Spinal cord (tissue), 10 donors: ENCODE measurements at places on chromosomes 12 and 14. TPM values are rescaled to one million over a fixed set of nuclear protein-coding genes. Genes with fewer than 3 reads are reported as not detected.

The PAPLN gene
- 5.1 TPM for polyA plus RNA-seq

The REP15 gene
- 1.1 TPM for polyA plus RNA-seq

The BCL2L14 gene
- polyA plus RNA-seq: 0.25 TPM

The HIGD1C gene
- not detected for polyA plus RNA-seq

The HOXC6 gene
- polyA plus RNA-seq: 114 TPM

The GALNT8 gene
- polyA plus RNA-seq: 45.1 TPM

The SLC39A5 gene
- polyA plus RNA-seq: 0.60 TPM
